A172 (cell line): ENCODE measurements at places on chromosomes 7 and 10. TPM values are rescaled to one million over a fixed set of nuclear protein-coding genes. Genes with fewer than 3 reads are reported as not detected.

DNA sequence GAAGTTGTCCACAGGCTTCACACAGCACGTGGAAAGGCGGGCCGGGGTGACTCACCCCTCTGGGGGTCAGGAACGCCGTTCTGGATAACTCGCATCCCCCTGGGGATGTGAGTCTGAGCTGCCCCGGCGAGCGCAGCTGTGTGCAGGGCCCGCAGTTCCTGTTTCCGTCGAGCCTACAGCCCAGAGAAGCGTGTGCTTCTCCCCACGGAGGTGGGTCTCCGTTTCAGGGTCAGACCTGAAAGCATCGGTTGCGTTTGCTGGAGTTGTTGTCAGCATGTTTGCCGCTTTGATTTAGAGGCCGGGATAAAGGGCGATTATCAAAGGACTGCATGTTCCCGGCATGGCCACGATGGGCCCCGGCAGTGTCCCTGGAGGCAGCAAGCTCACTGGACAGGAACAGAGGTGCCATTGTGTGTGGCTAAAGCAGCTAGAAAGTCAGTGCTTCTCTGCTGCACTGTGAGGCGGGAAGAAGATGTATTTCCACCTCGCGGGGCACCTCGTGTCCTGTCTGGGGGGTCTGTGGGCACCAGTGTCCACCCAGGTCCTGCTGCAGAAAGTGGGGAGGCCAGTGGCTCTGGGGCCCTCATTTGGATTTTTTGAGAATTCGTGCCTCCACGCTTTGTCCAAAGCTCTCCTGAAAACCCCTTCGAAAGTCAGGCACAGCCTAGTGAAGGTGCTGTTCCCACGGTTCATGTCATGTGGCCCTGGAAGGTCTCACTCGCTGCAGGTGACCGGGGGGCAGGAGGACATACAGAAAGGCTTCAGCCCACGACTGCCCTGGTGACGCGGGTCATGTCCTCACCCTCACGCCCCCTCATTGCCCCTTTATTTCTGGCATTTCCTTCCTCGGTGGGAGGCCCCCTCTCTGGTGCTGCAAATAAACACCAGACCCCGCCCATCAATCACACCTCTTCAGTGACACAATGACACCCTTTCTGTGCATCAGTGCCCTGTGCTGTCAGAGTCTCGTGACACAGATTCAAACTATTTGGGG, 27.4 kb upstream of the GDI2 start:
- DNase-seq = no peak

DNA sequence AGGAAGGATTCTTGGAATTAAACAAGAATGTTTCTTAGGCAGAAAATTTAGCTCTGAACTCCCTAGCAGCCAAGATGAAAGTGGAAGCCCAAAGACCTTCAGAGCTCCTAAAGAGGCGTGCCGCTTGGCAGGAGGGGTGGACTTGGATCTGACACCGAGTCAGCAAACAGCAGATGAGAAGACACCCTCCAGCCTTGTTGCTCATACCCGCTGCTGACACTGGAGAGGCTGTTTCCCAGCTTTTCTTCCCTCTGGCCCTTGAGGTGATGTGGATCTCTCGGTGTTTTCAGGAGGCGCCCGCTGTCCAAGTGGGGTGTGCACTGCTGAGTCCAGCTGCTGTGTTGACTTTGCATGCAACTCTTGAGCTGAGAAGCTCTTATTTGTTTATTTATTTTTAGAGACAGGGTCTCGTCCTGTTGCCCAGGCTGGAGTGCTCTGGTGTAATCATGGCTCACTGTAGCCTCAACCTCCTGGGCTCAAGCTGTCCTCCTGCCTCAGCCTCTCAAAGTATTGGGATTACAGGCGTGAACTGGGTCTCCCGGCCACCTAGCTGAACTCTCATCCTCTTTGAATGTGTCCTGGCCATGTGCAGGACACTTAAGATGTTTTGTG, 21.5 kb downstream of the SLC18A2 start:
- no peak for DNase-seq

- no peak for DNase-seq
Observed at GRCh38 chr10:116716381-116716780, 26.0 kb downstream of the HSPA12A start.

- DNase-seq = no peak
Observed at GRCh38 chr7:94228678-94229077, 166.0 kb upstream of the COL1A2 start.

DNA sequence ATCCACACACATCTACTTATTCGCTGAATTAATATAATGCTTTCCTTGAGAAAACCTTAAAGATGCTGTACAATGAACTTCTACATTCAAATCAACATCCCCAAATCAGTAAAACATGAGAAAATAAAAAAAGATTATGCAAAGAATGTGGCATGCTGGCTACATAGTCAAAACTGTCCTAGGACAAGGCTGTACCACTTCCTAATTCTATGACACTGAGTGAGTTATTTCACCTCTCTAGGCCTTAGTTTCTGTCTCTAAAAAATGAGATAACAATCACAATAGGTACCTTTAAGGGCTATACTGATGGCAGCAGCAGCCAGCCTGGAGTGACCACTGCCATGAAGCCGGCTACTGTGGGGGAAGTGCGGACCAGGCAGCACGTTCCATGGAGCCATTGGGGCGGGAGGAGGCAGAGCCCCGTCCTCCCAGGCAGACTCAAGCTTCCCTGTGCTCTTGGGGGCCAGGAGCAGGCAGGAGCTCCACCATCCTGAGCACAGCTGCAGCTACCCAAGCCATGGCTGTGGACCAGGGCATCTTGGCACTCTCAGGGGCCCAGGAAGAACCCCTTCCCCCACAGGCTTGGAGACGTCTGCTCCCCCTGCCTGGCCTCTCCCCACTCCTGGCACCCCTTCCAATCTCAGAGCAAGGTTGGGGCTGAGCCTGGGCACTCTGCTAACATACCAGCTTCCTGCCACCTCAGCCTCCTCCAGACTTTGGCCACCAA, 110.2 kb downstream of the ELAPOR2 start:
- DNase-seq = no peak

DNA sequence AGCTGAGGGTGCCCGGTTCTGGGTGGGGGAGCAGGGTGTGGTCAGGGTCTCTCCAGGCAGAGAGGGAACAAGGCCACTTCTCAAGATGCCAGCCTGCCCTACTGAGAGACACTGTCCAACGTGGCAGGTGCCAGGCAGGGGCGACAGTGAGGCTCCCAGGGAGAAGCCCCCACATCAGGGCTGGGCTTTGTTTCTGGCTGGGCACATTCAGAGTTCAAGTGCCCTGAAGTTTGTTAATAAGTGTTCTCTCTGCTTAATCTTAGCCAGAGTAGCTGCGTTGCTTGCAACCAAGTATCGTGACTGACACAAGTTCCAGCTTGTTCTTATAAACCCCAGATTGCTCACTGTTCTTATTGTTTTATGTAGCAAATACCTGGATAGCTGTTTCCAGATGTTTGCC, 21.8 kb downstream of the FOXL3 start:
- no peak for DNase-seq

GRCh38 chr7:54817152-54817551, 58.1 kb upstream of the SEC61G start:
- DNase-seq = no peak

DNA sequence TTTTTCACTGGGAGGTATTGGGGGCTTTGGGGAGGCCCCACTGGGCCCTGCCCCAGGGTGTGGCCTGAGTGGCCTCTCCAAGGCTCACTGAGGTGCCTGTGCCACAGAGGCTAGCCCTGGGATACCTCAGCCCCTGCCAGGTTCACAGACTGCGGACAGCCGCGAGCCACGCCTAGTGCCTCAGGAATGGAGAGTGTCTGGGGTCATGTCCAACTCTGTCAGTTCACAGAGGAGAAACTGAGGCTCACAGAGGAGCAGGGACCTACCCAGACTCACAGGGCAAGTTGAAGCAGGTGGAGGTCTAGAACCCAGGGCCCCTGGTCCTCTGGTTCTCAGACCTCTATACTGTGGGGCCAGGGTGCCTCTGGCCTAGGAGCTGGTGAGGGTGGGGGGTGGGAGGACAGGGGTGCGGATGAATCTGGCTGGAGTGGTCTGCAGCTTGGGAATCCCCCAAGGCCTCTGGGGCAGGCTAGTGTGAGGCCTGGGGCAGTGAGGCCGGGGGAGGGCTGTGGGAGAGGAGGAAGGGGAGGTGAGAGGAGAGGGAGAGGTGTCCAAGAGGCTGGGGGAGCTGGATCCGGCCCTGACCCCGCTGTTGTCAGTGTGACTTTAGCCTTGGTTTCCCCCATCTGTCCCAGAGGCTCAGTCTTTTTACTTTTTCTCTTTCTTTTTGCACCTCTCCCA, 20.0 kb downstream of the NEURL1 start:
- DNase-seq = no peak

- DNase-seq = peak; percentile 33
Observed at GRCh38 chr10:32000937-32001336, 55.3 kb downstream of the KIF5B start.

The AP1S1 gene
- total RNA-seq = 332 and 409 TPM in 2 replicates

The ADAMTS14 gene
- total RNA-seq = 0.31 TPM in 1 of 2 replicates, not detected in the other

The RPA3 gene
- total RNA-seq = 89.1 and 98.9 TPM in 2 replicates
